ENCODE measurements at places on chromosomes 5 and 9.

- DNase-seq, result no peak
These were observed 122.7 kb upstream of the LMX1B start for GRCh38 chr9:126490871-126491567.

GRCh38 chr5:32388432-32389129, 56.0 kb downstream of the ZFR start:
- no peak for DNase-seq

DNA sequence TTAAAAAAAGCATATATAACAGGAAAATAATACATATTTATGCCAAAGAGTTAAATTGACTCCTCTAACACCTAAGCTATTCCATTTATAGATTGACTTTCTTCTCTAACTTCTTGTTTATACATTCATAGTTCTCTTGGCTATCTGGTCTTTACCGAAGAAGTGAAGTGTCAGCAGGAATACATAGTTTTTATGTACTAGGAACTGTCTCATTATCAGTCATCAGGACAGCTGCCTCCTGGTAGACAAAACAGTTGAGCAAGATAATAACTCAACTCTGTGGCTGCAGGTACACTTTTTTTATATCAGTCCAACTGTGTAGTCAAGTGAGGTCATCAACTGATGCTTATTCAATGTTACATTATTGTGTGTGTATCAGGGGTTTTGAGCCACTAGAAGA, 1436.0 kb upstream of the NUDT12 start:
- DNase-seq, result no peak

DNA sequence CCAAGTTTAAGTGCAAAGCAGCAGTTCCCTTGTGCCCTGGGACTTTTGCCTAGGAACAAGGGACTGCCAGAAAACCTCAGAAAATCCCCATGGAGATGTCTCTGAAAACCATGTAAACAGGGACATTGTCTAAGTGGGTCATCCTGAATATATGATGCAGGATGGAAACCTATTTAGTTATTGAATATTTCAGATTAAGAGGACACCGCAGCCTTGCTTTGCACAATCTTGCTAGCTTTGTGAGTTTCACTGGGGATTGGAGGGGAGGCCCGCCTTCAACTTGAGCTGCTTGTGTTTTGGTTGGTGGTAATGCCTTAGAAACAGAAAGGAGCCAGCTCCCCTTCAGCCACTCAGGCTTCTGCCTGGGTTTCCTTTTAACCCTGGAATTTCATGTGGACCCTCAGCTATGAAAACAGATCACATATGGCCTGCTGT, 112.8 kb downstream of the C9orf152 start:
- no peak for DNase-seq

GRCh38 chr9:4327504-4328191, 27.8 kb upstream of the GLIS3 start:
- DNase-seq, result no peak

GRCh38 chr9:4050916-4051315, 249.0 kb downstream of the GLIS3 start:
- no peak for DNase-seq

GRCh38 chr9:137064027-137064879, 6.1 kb downstream of the SAPCD2 start:
- DNase-seq, result peak; percentile 53

Measured in activated T-helper 9 cell treated with anti-CD3 and anti-CD28 coated beads, Interleukin-2, amount 50 U/mL, for 16 hours (primary cell).